ENCODE measurements at places on chromosomes 7 and 10.

- DNase-seq = no peak
These were observed 111.2 kb upstream of the STEAP1B start for GRCh38 chr7:22610951-22611757.

GRCh38 chr10:2425320-2425719, 642.0 kb upstream of the PFKP start:
- no peak for DNase-seq

- DNase-seq = no peak
These were observed 944.5 kb downstream of the REEP3 start for GRCh38 chr10:64465653-64466052.

DNA sequence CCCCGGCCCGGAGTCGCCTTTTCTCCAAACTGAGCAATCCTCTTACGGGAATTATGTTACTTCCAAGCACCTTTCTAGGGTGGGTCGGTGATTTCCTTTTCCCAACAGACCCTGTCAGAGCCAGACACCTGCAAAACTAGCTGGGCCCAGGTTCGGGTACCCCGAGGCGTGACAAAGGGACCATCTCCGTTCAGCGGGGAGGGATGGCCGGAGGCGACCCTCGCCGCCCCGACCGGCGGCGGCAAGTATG, 445 bp downstream of the PPA1 start:
- no peak for DNase-seq

DNA sequence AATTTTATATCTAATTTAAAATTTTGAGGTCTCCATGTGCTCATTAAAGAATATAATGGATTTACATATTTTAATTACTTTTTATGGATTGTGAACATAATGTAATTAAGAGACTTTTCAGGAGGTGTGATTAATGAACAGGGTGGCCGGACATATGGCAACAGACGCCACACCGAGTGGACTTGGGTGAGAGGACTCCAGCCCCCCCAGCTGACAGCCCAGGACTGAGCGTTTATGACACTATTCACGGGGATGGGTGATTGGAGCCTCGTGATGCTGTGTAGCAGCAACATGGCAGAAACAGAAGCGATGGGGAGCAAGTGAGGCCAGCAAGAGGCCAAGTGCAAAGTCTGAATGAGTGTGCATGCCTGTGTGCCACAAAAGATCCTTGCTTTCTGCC, 1176.9 kb downstream of the TYW1 start:
- DNase-seq = no peak

DNA sequence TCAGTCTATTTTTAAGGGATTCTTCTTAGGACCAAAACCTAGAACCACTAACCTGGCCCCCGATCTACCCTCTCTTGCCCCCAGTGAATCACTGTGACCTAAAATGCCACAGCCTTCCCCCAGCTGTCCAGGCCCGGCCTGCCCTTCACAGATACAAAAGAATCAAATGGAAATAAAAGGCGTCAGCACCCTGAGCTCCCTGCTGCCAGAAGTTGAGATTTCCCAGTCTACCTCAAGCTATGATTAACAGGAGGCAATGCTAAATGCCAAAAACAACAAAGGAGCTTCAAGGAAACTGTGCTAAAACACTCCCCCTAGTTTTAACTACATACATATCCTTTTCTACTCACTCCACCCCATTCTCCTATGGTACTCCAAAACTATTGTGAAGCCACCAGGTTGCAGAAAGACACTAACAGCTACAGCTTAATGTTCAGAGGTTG, 67.8 kb downstream of the GSAP start:
- no peak for DNase-seq

- peak; percentile 48 for DNase-seq
These were observed 325.5 kb upstream of the C7orf33 start for GRCh38 chr7:148264933-148265557.

DNA sequence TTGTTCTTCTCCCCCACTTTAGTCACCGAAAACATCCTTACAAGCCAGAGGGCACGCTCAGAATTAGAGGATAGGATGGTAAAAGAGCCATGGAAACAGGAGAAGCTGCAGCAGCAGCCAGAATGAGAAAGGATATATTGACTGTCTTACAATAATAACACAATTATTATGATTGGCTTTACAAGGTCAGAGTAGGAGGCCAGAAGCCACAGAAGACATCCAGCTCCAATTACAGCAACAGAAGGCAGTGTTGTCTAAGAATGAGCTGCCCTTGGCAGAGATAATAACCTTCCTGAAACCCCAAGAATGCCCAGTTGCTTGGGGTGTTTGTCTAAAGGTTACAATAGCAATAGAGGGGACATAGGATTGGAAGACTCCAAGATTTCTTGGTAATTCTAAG, 168.8 kb downstream of the C1GALT1 start:
- DNase-seq = no peak

DNA sequence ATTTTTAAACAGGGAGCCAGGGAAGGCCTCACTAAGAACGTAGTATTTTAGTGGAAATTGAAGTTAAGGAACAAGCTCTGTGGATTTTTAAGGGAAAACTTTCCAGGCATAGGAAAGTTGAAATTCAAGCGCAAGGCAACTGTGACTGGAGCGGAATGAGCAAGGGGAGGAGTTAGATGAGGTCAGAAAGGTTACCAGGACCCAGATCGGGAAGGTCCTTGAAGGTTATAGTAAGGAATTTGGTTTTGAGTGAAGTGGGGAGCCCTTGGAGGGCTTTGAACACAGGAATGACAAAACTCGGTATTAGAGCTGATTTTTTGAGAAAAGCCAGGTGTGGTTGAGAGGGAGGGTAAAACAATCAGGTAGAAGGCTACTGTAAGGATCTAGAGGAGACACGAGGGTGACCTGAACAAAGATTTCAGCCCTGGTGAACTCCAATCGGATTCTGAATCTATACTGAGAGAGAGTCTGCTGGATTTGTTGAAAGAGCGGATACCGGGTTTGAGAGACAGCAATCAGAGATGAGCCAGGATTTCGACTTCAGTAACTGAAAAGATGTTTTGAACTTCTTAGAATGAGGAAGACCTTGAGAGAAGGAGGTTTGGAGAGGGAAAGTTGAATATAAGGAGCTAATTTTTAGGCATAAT, 1013.9 kb downstream of the NRG3 start:
- no peak for DNase-seq

GRCh38 chr7:18770822-18771221, 275.3 kb downstream of the HDAC9 start:
- DNase-seq = no peak

DNA sequence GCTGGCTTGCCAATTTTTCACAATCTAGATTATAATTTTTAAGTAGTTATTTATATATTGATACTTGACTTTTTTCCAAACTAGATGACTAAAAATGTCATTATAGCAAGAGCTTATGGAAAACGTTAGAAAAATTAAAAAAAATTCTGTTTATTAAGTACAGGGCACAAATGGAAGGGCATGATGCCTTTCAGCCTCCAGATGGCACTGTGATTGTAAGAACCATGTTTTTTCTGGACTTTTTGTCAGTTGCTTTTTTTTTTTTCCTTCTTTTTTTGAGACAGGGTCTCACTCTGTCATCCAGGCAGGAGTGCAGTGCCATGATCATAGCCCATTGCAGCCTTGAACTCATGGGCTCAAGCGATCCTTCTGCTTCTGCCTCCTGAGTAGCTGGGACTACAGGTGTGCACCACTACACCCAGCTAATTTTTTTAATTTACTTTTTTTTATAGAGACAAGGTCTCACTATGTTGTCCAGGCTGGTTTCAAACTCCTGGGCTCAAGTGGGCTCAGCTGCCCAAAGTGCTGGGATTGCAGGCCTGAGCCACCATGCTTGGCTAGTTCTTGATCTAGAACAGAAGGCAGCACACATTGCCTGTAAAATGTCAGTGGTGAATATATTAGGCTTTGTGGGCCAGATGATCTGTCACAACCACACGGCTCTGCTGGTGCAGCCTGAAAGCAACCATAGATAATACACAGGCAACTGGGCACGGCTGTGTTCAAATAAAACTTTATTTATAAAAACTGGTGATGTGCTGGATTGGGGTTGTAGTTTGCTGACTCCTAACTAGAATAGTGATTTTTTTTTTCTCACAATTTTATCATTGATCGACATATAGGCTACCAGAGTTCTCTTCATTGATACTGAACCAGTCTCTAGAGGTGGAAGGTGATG, 27.4 kb downstream of the UCMA start:
- DNase-seq = no peak

- DNase-seq = no peak
These were observed 53.4 kb downstream of the PPP1R3C start for GRCh38 chr10:91579329-91579985.

- DNase-seq = no peak
These were observed 104.5 kb upstream of the KDM7A start for GRCh38 chr7:140281255-140281654.

DNA sequence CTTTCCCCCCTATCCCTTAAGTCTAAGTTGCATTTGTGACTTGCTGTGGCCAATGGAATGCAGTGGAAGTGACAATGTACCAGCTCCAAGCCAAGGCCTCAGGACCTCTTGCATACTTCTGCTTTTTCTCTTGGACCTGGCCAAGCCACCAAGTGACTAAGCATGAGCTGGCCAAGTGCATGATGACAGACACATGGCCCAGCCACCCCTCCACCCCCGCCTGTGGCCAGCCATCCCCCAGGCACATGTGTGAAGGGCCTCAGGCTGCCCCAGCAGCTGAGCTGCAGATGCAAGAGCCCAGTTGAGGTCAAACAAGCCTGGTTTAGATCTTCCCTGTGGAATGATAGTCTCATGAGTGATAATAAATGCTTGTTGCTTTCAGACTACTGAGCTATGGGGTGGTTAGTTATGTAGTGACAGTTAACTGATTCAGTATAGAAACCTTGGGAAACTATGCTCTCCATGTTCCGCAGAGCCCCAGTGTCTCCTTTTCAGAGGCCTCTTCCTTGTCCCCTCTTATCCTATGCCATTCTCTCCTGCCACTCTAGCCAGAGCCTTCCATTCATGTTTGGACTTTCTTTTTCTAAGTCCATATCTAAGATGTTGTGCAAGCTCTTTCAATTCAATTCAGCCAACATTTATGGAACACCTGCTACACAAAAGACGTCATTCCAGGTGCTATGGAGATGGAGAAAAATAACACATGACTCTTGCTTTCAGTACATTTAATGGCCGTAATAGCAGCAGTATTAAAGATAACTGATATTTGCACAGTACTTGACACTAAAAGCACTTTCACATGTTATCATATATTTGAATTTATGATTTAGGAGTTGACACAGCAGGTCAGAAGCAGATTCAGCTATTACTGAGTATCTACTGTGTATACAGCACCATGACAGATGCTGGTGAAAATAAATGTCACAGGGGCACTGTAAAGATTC, 55.5 kb upstream of the LOXL4 start:
- peak; percentile 7 for DNase-seq

- no peak for DNase-seq
These were observed 977 bp downstream of the TMEM248 start for GRCh38 chr7:66921918-66922486.

- DNase-seq = no peak
These were observed 69.6 kb upstream of the PDCD4 start for GRCh38 chr10:110802090-110802489.

DNA sequence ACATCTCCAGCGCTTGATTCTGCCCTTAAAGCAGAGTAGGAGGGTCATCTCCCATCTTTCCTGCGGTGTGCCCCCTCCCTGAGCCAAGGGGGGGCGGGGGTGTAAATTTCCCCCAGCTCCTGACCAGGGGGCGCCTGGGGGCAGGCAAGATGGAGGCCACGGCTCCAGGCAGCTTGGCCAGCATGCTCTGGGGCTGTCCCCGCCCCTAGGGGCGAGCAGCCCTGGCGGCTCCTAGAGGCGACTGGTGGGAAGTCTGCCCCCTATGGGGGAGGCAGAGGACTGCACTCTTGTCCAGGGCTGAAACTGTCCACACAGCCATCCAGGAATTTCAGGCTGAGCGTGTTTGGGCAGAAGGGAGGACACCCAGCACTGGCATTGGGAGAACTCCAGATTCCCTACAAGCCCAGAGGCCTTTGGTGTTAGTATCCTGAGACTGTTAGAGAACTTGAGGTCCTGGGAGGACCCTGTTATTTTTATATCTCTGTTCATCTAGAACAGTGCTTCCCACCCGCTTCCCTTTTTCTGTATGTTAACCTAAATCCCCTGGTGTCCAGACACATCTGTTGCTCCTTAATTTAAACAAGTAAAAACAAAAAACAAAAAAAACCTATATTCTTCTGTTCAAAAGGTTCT, 4.6 kb downstream of the STRA8 start:
- DNase-seq = no peak

DNA sequence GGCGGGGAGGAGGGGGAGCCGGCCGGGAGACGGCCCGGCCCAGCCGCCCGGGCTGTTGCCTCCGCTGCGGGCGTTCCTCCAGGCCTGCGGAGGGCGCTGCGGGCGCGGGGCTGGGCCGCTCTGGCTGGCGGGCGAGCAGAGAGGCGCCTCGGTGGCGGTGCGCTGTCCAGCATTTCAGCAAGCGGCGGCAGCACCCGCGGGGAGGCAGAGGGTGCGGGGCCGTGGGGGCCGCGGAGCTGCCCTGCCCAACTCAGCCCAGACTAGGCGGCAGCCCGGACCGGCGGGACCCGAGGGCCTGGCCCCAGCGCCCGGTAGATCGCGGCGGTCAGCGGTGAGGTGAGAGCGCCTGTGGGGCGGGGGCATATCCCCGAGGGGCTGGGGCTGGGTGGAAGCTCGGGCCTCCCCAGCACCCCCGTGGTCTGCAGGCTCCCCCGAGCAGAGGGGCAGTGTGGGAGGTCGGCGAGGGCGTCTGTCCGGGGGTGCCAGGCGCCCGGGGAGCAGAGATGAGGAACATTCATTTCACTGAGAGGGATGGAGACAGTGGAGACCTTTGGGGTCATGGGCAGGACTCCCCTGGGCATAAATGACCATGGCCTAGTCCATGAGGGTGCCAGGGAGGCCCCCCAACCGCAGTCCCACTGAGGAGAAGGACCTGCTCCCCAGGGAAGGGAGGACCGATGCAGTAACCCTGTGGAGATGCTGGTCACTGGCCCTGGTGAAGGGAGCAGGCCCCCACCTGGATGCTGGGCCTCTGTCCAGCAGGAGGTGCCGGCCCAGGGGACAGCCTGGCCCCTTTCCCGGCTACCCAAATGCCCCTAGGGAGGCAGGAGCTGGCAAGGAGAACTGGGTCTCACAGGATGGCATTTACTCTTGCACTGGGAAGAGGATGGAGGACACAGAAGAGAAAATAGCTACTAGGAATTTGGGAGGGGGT, at the start of gene SRRM3:
Gene SRRM3 (plus strand): TSS at position 165 of the 934 bp plus-strand sequence. CDS start 33,171 bp downstream, outside the sequence.
- peak; percentile 92 for DNase-seq

- no peak for DNase-seq
These were observed 499.9 kb upstream of the FZD8 start for GRCh38 chr10:36141856-36142560.

GRCh38 chr10:132879408-132880127, 62.8 kb downstream of the CFAP46 start:
- no peak for DNase-seq

- DNase-seq = peak; percentile 10
These were observed 95.7 kb upstream of the PALS2 start for GRCh38 chr7:24477398-24478136.

DNA sequence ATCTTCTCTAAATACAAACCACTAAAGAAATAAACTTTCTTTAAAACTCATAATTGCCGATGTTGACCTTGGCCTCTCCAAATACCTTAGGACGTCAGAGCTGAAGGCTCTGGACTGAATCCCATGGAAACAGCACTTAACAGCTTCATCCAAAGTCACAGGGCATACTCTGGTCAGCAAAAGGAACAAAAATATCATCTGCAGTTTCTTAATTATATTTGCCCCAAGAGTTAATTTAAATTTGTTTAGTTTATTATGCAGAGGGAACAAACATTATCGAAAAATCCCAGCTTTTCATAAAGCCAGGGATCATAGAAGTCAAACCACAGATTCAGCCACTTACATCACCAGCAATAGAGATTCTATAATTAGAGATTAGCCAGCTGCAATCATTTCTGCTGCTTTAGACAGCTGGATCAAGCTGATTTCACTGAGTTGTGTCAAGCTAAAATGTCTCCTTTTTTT, 20.5 kb upstream of the FAM13C start:
- DNase-seq = no peak

Measured in NCI-H1930 (cell line).